Thyroid gland (tissue), 4 donors: ENCODE measurements at places on chromosomes 11 and 22. TPM values are rescaled to one million over a fixed set of nuclear protein-coding genes. Genes with fewer than 3 reads are reported as not detected.

GRCh38 chr22:47082505-47082904, 320.1 kb downstream of the TBC1D22A start:
- no peak for DNase-seq
- no peaks in the 10 kb centered on the region for H3K36me3 ChIP-seq
- H3K4me3 ChIP-seq, result no peak overlapping the region
- H3K27ac ChIP-seq, result no peak overlapping the region
- no peaks in the 10 kb centered on the region for H3K4me1 ChIP-seq

- H3K4me3 ChIP-seq, result no peak overlapping the region
- H3K27me3 ChIP-seq, result no peaks in the 10 kb centered on the region
- H3K27ac ChIP-seq, result peak overlapping the region; percentile 92
- H3K36me3 ChIP-seq, result no peaks in the 10 kb centered on the region
Observed at GRCh38 chr22:46590334-46590733, 29.9 kb upstream of the GRAMD4 start.

The VSIG10L2 gene
- not detected for total RNA-seq

- H3K27me3 ChIP-seq, result no peaks in the 10 kb centered on the region
- DNase-seq, result no peak
- no peaks in the 10 kb centered on the region for H3K36me3 ChIP-seq
Observed at GRCh38 chr11:10329935-10330334, 25.1 kb downstream of the ADM start.

DNA sequence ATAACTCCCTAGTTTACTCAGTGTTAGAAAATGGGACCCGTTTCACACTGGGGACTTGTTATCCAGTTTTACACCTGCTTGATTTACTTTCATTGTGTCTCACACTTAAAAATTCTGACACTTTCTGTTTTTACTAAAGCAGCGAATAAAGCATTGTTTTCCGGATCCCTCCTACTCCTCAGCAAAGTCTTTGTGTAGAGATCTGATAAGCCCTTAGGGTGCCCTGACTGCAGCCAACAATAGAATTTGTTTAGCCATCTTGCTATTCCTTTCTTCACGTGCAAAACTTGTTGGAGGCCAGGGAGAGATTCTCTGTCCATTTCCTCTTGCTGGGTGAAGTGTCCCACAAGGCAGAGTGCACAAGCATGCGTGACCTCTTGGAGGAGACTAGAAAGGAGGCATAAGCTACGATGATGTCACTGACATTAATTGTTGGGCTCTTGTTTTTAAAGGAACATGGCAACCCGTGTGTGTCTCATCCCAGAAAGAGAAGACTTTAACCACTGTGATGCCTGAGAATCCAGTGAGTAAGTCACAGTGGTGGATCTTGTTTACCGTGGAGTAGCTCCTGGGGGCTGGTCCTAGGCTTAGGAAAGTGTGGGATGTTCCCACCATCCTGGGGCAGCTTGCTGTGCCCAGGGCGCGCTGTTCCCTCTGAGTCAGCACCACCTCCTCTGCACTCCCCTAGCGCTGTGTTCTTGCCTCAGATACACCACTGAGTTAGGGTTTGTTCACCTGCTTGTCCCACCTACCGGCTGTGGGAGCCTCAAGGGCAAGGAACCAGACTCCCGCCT, 27.7 kb downstream of the MICAL2 start:
- H3K27me3 ChIP-seq, result no peaks in the 10 kb centered on the region
- peak overlapping the region; percentile 83 for H3K27ac ChIP-seq
